T follicular helper cell (primary cell): ENCODE measurements at places on chromosomes 1 and 21.

DNA sequence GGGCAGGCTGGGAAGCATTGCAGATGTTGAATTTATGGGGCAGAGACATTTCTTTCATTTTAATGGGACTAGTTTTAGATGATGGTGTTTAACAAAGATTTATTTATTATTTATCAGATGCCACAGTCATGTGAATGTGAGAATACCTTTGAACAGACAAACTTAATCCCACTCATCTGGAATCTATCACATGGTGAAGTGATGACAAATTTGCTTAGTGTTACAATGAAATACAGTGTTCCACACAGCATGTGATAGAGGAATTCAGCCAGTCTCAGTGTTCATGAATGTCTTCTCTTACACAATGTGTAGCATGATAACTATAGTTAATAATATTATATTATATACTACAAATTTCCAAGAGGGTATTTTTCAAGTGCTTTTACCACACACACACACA, 1361.7 kb upstream of the B3GALT2 start:
- DNase-seq: no peak

DNA sequence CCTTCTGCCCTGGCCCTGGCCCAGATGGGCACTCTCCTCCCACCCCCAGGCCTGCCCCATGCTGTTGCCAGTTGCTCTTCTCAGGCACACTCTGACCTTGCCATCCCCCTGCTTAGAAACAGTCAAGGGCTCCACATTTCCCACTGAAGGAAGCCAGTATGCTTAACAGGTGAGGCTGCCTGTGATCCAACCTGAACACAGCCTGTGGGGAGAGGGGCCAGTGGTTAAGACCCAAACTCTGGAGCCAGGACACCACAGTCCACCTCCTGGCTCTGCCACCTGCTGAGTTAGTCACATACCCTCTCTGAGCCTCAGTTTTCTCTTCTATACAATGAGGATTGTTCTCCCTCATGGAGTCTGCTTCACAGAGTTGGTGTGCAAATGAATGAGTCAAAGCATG, 526.9 kb downstream of the MATN1 start:
- DNase-seq: no peak

DNA sequence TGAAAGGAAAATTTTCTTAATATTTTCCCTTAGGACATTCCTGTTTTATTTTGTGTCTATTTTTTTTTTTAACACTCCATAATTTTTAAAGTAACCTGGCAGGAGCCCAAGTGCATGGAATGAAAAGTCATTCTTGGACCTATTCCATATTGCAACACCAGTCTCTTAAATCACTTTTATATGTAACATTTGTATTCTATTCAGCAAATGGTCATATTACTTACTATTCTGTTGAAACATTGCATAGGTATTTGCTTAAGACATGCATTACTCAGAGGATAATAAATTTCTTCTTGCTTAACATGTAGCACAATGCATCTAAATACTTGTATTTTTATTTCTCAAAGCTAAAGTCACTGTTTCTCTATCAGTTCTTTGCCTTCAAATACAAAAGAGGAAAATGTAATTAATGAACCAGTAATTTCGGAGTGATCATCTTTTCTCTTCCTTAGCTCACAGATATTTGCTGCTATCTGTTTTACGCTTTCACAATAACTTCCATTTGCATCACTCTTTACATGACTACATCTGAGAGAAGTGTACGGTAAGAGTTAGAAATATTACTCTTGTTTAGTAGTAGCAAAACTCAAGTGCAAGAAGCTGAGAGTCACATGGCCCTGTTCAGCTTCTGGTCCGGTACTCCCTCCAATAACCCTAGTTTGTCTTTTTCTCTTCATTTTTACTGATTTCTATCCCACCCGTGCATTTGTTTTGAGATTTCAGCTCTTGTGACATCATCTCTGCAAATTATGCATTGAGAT, 394.8 kb downstream of the USP25 start:
- DNase-seq: no peak

GRCh38 chr1:225835856-225836255, 25.9 kb downstream of the EPHX1 start:
- DNase-seq: no peak

GRCh38 chr1:69700770-69701169, 133.0 kb downstream of the LRRC7 start:
- DNase-seq: no peak

GRCh38 chr1:27397749-27398148, 5.3 kb downstream of the GPR3 start:
- no peak for DNase-seq

- no peak for DNase-seq
These were observed 513.2 kb downstream of the COL11A1 start for GRCh38 chr1:102595106-102595505.

DNA sequence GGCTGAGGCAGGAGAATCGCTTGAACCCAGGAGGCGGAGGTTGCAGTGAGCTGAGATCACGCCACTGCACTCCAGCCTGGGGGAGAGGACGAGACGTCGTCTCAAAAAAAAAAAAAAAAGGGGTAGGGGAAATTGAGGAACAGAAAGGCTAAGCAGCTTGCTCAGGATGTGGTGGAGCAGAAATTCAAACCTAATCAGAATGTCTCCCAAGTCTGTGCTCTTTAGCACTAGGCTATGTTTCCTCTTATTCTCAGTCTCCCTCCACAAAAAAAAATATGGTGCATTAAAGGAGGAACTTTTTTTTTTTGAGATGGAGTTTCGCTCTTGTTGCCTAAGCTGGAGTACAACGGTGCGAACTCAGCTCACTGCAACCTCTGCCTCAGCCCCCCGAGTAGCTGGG, 114.2 kb downstream of the SLC16A1 start:
- no peak for DNase-seq

GRCh38 chr21:41102281-41102680, 65.7 kb upstream of the BACE2 start:
- DNase-seq: no peak

DNA sequence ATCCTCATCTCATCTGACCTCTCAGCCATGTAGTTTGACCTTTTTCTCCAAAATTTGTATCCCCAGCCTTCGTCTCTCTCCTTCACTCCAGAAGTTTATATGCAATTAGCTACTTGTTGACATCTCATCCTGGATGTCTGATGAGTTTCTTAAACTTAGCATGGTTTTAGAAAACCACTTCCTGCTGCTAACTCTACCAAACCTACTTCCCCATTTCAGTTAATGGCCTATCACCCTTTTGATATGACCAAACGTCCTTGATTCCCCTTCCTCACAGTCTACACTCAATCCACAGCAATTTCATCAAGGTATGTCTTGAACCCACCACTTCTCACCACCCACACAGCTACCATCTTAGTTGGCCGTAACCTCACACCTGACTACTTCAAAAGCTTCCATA, 121.9 kb downstream of the LRRC40 start:
- DNase-seq: no peak

GRCh38 chr1:166874464-166874863, 1.6 kb downstream of the TADA1 start:
- no peak for DNase-seq

GRCh38 chr21:26512664-26513063, 60.4 kb downstream of the CYYR1 start:
- no peak for DNase-seq

DNA sequence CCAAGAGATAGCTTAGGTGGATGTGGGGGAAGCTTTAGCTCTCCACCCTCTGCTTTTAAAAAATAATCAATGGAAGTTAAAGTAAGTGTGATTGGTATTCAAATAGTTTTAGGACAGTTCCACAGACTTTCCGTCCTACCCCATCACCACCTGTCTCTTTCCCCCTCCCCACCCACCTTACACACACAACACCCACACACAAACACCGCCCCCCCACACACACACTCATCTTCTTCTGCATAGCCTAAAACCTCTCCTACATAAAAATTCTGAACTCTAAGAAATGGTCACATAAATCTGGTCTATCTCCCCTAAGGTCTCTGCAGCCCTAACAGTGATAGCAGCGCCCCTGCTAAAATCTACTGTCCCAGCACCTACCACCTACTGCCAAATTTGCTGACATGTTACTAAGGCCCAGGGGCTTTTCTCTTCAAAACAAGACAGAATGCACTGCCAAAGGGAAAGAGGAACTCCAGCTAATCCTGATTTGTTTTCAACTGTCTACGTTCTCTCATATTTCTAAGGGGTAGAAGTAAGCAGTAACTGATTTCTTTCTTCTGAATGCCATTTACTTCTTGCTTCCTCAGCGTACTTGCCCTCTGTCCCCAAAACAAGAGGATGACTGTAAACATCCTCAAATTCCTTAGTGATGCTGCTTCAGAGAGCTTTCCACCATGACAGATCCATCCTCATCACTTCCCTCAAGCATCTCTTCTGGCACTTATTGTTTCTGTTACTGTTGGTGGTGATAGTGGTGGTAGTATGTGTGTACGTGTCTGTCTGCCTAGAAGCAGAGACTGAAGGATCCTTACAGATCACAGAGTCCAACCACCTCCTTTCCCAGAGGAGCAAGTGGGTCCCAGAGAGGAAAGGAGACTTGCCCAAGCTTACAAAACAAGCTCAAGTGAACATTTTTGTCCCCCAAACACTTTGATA, 56.8 kb downstream of the LUZP1 start:
- DNase-seq: no peak

DNA sequence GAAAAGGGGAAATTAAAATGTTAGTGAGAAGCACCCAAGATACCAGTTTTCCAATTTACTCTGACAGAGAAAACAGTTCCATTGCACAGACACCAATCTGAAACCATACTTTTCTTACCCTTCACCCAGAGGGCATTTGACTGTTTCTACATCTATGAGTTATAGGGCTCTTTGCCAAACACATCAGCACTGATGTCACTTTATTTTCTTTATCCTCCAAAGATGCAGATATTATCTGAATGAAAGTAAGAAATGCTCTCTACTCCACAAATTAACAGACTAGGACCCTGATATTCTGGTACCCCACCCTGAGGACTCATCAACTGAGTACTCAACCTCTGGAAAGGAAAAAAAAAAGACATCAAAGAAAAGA, 24.2 kb upstream of the PEX19 start:
- DNase-seq: no peak

- no peak for DNase-seq
These were observed 350.6 kb upstream of the RUNX1 start for GRCh38 chr21:35399706-35400105.
